ENCODE measurements at places on chromosomes 6 and 20.

- DNase-seq = no peak
These were observed 13.6 kb upstream of the MARCKS start for GRCh38 chr6:113843500-113844073.

DNA sequence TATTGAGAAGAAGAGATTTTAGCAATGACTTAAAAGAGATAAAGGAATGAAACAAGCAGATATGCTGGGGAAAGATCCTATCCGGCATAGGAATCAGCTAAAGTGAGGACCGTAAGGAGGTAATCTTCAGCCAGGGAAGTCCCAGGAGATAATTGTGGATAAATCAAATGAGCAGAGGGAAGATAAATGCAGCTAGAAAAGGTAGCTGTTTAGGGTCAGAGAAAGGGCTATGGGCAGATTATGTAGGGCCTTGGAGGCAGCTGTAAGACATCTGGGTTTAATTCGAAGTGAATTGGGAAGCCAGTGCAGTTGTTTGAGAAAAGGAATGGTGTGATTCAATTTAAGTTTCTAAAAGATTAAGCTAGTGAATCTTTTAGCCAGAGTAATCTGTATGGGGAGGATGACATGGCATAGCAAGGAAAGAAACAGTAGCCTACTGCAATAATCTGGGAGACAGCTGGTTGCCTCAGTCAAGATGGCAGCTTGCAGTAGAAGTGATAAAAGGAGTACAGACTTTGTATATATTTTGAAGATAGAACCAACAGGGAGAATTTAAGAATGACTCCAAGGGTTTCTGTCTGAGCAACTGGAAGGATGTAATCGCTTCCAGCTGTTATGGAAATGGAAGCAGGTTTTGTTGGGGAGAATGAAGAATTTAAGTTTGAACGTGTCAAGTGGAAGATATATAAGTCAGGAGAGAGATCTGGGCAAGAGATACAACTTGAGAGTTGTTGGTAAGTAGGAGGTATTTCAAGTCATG, 552.3 kb upstream of the FLRT3 start:
- DNase-seq = no peak

GRCh38 chr20:36084897-36085613, 69.5 kb upstream of the EPB41L1 start:
- no peak for DNase-seq

DNA sequence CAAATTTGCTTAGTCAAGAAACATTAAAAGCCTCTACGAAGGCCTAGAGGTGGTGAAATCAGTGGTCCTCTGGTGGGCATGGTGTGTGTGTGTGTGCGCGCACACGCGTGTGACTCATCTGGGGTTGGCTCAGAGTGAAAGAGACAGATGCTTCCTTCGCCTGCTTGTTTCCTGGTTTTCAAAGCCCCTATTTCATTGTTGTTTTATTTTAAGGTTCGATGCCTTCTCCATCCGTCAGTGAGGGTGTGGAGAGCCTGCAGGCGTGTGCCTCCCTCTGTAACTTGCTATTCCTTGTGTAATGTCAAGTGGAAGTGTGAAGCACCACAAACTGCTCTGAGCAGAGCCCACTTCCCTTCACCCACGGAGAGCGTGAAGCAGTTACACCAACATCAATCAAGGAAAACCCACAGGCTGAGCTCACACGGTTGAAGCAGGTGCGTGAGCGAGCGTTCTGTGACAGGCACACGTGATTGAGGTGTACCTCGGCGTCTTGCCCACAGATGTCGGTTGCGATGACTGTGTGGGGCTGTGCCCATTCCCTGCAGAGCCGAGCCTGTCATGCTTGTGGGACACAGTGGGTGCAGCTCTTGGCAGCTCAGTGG, 233.9 kb downstream of the PRL start:
- DNase-seq = no peak

DNA sequence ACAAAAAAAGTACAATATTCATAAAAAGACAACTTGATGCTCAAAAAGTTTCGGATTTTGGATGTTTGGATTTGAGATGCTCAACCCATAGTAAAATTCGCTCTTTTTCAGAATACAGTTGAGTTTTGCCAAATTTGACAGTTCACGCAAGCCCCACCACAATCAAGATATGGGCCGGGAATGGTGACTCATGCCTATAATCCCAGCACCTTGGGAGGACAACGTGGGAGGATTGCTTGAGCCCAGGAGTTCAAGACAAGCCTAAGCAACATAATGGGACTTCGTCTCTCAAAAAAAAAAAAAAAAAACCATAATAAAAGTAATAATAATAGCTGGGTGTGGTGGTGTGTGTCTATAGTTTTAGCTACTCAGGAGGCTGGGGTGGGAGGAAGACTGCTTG, 51.3 kb downstream of the PHF20 start:
- no peak for DNase-seq

- DNase-seq = no peak
These were observed 228.3 kb downstream of the TTLL2 start for GRCh38 chr6:167552961-167553735.

DNA sequence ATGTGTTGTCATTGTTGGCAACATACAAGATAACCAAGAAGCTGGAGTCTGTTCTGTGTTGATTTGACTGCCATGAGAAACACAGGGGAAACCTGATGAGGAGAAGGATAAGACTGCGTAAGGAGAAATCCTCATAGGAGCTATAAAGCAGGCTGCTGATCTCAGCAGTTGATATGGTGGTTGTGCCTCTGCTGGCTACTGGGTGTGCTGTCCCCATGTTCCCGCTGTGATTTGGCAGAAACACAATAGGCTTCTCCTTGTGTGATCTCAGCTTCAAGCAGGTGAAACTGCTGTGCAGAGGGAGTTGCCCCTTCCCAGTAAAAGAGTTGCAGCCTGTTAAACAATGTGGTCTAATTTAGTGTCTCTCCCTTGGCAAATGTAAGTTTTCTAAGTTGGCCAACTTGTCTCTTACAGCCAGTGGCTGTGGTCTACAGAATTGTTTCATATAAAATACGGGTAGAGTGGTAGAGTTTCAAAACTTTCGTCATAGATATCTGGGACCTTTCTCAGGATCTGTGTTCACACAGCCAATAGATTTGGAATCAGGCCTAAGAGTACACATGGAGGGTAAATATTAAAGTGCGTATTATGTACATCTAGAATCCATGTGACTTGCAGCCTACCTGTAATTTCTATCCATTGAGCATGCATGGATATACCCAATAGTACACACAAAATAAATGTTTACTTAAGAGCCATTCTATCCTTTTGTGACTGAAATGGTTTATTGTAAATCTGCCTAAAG, 78.4 kb downstream of the RNF144B start:
- no peak for DNase-seq

- no peak for DNase-seq
These were observed 434.0 kb upstream of the JARID2 start for GRCh38 chr6:14811775-14812428.

DNA sequence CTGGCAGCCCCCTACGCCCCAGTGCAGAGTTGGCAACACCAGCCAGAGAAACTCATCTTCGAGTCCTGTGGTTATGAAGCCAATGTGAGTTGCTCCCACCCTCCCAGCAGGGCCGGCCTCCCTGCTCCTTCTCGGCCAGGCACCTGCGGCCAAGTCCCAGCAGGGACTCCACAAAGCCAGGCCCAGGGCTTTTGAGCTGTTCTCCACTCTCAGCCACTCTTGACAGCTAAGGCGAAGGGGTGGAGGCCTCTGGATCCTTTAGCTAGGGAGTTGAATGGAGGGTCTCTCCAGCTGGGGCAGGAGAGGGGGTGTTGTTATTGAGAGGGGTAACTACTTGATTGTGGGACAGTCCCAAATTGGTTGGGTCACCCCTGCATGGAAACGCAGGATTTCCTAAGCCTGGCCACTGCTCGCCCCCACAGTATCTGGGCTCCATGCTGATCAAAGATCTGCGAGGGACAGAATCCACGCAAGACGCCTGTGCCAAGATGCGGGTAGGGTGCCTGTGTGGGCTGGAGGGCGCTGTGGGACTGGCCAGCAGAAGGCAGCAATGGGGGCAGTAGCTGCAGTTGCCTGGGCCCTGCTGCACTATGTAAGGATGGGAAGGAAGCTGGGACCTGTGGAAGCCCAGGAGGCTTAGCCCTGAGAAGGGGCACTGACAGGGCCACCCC, 58.3 kb downstream of the TCP11 start:
- DNase-seq = peak; percentile 5

Measured in GM12892 (cell line).